Stimulated activated CD4-positive, alpha-beta T cell treated with anti-CD3 and anti-CD28 coated beads, Interleukin-1b, Interleukin-23, amount 100 ng/mL, for 24 hours (primary cell): ENCODE measurements at places on chromosomes 7 and 10.

GRCh38 chr10:98344589-98345038, 70.4 kb downstream of the PYROXD2 start:
- DNase-seq = no peak

GRCh38 chr10:88557658-88558057, 25.5 kb downstream of the RNLS start:
- DNase-seq = no peak

DNA sequence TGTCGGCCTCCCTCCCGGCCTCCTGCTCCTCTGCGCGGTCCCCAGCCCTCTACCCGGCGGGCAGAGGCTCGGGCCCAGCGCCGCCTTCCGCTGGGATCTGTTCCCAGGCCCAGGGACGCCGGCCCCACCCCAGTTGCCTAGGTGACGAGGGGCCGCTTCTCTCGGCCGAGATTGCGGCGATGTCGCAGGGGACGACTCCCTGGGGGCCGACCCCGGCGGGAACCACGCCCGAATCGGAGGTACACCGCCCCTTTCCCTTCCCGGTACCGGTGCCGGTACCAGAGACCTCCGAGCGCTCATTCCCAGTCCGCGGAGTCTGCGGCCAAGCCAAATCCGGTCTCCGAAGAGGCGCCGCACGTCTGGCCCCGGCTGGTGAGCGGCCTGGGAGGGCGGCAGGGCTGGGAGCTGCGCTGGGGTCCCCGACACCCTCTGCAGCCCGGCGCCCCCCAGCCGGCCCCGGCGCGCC, at the start of gene CABCOCO1:
Gene CABCOCO1, plus strand, starts transcription at position 136 of the 466 bp plus-strand sequence. Its CDS starts 44 bp downstream, at position 180.
- DNase-seq = no peak

DNA sequence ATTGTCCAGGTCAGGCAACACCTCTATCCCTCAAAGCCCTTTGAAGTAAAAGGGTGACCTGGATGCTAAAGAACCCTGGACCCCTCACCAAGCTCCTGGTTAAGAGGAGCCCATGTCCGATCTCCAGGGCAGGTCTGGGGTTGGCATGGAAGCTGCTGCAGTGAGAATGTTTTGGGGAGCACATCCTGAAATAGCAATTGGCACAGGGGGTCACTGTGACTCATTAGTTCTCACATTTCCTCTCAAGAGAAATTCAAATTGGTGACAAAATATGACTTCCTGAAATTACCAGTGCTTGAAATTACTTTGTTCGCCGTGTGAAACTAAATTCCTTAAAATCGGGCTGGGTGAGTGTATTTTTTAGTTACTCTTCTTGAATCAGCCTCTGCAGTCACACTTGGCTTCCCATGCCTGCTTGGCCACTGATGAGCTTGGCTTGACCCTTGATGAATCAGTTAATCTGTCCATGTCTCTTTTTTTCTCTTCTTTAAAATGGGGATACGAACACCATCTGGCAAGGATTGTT, 18.8 kb upstream of the ARHGAP22 start:
- no peak for DNase-seq

GRCh38 chr7:41005374-41005901, 697.5 kb downstream of the INHBA start:
- no peak for DNase-seq

GRCh38 chr10:49649294-49649693, 30.2 kb upstream of the C10orf53 start:
- no peak for DNase-seq

GRCh38 chr7:31192986-31193385, 140.9 kb downstream of the ADCYAP1R1 start:
- DNase-seq = no peak

DNA sequence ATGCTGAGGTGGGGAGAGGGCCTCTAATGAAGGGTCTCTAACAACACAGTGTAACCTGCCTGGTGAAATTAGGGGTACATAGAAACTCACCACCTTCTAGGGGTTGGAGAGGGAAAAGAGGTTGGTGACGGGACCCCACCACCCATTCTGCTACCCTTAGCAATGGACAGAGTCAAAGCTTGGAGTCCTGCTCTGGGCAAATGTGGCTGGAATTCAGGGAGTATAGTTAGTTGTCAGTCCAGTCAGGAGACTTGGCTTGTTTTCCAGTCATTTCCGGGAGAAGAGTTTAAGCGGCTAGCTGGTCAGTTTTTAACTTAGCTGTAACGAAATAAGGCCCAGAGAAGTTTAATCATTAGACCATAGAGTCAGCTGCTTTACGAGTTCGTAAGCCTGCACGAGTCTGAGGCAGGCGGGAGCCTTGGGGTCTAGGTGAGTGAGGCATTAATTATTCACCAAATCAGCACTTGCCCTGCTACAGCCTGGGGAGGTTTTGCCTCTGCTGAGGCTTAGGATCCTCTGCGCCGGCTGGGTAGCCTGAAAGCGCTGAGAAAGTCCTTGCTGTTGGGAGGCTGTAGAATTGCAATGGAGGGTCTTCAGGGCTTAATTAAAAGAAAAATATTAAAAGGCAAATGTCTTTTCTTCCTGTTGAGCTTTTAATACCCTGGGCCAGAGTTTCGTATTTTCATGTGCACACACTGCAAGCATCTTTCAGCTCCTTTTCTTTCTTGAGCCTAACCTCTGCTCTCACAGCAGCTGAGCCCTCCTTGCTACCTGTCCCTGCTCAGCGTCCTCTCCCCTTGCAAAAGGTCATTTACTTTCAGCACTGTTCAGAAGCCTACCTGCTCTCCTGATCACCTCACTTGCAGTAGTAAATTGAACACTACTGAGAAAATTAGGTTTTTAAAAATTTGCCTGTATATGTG, 1.5 kb upstream of the LAMB1 start:
- DNase-seq = no peak

GRCh38 chr10:34814913-34815184, 247 bp downstream of the PARD3 start:
- no peak for DNase-seq

DNA sequence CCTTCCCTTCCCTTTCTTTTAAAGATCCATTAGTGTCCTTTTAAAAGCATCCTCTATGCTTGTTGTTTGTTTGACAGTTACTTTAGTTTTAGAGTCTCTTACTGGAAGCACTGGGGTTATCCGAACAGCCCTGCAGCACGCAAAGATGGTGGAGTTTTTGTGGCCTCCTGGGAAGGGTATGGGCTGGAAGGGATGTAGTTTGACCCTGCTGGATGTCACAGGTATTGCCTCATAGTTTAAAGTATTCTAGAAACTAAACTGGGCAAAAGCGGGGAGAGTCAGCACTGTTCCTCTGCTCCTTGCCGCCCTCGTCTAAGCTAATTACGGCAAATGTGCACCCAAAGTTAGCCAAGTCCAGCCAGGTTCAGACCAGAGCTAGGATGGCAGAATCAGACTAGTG, 35.8 kb upstream of the GNAI1 start:
- no peak for DNase-seq

GRCh38 chr10:79420974-79421688, 24.3 kb downstream of the ZCCHC24 start:
- no peak for DNase-seq

- no peak for DNase-seq
Observed at GRCh38 chr7:45237788-45238461, 80.3 kb downstream of the RAMP3 start.

- DNase-seq = no peak
Observed at GRCh38 chr7:142345811-142346210, 88.0 kb upstream of the PRSS58 start.

- no peak for DNase-seq
Observed at GRCh38 chr10:45000138-45000751, 478 bp upstream of the ZNF22 start.

DNA sequence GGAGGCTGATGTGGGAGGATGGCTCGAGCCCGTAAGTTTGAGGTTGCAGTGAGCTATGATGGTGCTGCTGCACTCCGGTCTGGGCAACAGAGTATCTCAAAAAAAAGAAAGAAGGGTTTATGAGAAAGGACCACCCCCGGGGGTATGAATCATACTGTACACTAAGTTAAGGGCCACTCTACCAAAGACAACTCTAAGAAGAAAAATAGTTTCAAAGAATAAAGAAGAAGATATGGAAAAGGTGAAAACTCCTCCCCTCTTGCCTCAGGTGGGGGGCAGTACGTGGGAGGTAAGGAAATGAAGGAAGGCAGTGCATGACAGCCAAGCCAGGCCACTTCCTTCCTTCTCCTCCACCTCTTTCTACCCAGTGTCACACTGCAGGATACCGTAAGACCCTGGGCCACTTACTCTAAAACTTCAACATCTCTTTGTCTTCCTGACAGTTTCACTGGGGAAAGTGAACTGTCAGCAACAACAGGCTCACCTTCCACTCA, 61.3 kb downstream of the PIP4K2A start:
- DNase-seq = no peak

- no peak for DNase-seq
Observed at GRCh38 chr10:48685731-48686130, 1.1 kb downstream of the WDFY4 start.

- no peak for DNase-seq
Observed at GRCh38 chr10:31142026-31142425, 110.4 kb upstream of the ZNF438 start.

DNA sequence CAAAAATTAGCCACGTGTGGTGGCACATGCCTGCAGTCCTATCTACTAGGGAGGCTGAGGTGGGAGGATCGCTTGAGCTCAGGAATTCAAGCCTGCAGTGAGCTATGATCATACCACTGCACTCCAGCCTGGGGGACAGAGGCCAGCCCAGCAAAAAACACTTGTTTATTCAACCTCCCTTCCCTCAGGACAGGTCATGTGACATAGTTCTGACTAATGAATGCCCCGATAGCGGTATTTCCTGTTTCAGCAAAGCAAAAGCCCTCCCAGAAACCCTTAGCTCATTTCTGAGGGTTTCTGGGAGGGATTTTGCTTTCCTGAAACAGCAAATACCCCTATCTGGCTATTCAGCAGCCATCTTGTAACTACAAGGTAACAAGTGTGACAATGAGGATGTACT, 157.1 kb downstream of the GATA3 start:
- no peak for DNase-seq

GRCh38 chr7:141676618-141677017, 25.3 kb downstream of the DENND11 start:
- no peak for DNase-seq

- DNase-seq = no peak
Observed at GRCh38 chr7:121078701-121079227, 90.3 kb downstream of the CPED1 start.

DNA sequence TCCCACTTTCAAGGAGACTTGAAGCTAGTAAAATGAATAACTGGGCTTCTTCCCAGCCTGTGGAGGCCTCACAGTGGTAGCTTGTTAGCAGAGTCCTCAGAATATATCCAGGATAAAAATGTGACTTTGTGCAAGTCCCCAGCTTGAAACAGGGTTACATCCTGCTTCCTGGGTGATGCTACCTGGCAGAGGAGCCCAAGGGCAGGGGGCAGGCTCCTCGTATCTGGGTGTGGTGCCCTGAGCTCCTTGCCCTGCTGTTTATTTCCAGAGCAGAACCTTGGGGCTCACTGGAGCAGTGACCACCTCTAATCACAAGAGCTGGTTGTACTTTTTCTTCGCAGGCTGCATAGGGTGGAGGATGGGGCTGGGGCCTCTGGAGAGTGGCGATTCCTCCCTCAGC, 94.8 kb downstream of the GRK5 start:
- no peak for DNase-seq

DNA sequence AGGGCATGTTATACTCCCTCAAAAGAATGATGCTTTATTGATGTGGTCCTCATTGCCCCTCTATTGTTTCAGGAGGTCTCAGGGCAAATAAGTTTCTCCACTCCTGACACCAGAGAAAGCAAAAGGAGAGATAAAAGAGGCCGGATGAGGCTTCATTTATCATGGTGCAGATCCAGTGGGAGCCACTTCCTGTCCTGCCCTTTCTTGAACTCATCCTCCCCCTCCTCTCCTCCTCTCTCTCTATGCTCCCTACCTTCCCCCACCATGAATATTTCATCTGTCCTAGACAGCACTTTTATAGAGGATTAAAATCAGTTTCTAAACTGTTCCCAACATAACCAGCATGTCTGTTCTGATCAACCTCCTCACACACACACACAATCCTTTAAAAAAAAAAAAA, 172.2 kb upstream of the KMT2E start:
- no peak for DNase-seq

GRCh38 chr7:12754179-12754578, 66.7 kb downstream of the ARL4A start:
- no peak for DNase-seq

- DNase-seq = peak; percentile 14
Observed at GRCh38 chr10:32982911-32983909, 25.2 kb upstream of the ITGB1 start.

DNA sequence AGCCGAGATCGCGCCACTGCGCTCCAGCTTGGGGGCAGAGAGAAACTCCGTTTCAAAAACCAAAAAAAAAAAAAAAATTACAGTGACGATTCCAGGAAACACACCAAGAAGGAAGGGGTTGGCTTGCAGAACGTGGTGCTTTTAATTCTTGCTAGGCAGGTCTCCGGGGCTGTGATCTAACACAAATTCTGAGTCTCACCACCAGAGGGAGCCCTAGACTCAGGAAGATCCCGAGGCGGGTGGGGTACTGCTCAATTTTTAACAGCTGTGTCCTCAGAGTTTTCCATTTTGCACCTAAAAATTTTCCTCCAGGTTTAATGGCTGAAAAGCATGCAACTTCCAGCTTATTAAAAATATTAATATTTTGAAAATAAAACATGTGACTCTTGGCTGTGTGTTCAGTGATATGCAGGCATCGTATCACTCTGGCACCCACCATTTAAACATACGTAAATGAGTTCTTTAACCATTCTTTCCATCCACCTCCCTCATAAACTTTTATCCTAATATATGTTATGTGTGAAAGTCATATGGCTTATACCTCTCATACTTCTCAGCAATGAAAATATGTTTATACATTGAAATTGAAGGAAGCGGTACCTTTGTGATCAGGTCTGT, 26.5 kb upstream of the NUB1 start:
- DNase-seq = peak; percentile 71

- no peak for DNase-seq
Observed at GRCh38 chr10:119505131-119505551, 37.4 kb downstream of the RGS10 start.
